Vagina (tissue), 2 donors: ENCODE measurements at places on chromosomes 7 and 10.
A peak's percentile ranks its signal among the peaks of the same experiment; 100 is the strongest.

GRCh38 chr10:68163735-68164134 is 54.4 kb downstream of the MYPN start:
- no peak overlapping the region for H3K27ac ChIP-seq
- no peaks in the 10 kb centered on the region for H3K4me1 ChIP-seq
- H3K36me3 ChIP-seq, result no peaks in the 10 kb centered on the region

- no peaks in the 10 kb centered on the region for H3K36me3 ChIP-seq
- H3K27me3 ChIP-seq, result peaks cover 5% of the 10 kb centered on the region
- H3K4me3 ChIP-seq, result peak overlapping the region; percentile 69
- H3K27ac ChIP-seq, result no peak overlapping the region
- peaks cover 16% of the 10 kb centered on the region for H3K4me1 ChIP-seq
Measured at GRCh38 chr7:20797042-20797461, 10.4 kb upstream of the SP8 start.

DNA sequence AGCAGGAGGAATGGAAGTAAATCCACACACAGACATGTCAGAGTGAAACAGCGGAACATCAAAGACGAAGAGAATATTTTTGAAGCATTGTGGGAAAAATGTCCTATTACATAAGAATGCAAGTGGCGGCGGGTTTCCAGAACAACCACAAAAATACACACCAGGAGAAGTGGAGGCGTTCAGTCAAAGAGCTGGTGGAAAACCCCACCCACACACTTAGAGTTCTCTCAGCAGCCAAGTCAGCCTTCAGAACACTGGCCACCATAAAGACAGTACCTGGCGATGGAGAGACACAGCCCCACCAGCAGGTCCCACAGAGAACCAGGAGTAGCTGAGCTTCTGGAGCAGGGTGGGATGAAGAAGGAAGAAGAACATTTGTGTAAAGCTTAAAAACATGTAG is 23.7 kb downstream of the NKX6-2 start:
- H3K4me1 ChIP-seq, result no peaks in the 10 kb centered on the region
- H3K27me3 ChIP-seq, result no peaks in the 10 kb centered on the region
- H3K36me3 ChIP-seq, result no peaks in the 10 kb centered on the region
- no peak overlapping the region for H3K27ac ChIP-seq
- no peak overlapping the region for H3K4me3 ChIP-seq

GRCh38 chr7:107501593-107501992 is 31.7 kb downstream of the GPR22 start:
- H3K4me1 ChIP-seq, result peaks cover 14% of the 10 kb centered on the region
- H3K27me3 ChIP-seq, result no peaks in the 10 kb centered on the region
- no peak overlapping the region for H3K27ac ChIP-seq
- H3K4me3 ChIP-seq, result no peak overlapping the region
- no peaks in the 10 kb centered on the region for H3K36me3 ChIP-seq

GRCh38 chr7:154231732-154232131 is 179.5 kb downstream of the DPP6 start:
- DNase-seq, result no peak
- H3K36me3 ChIP-seq, result no peaks in the 10 kb centered on the region
- H3K27ac ChIP-seq, result no peak overlapping the region
- H3K4me1 ChIP-seq, result no peaks in the 10 kb centered on the region

GRCh38 chr7:135368416-135369186 is 135.0 kb downstream of the STRA8 start:
- no peak overlapping the region for H3K27ac ChIP-seq
- no peaks in the 10 kb centered on the region for H3K4me1 ChIP-seq
- no peak for DNase-seq
- no peaks in the 10 kb centered on the region for H3K27me3 ChIP-seq
- no peaks in the 10 kb centered on the region for H3K36me3 ChIP-seq

- no peaks in the 10 kb centered on the region for H3K36me3 ChIP-seq
- H3K4me3 ChIP-seq, result no peak overlapping the region
- no peak overlapping the region for H3K27ac ChIP-seq
- DNase-seq, result no peak
- H3K27me3 ChIP-seq, result no peaks in the 10 kb centered on the region
Measured at GRCh38 chr7:1856161-1856887, 186.2 kb downstream of the ELFN1 start.

- DNase-seq, result no peak
- H3K27me3 ChIP-seq, result no peaks in the 10 kb centered on the region
- no peaks in the 10 kb centered on the region for H3K4me1 ChIP-seq
- no peaks in the 10 kb centered on the region for H3K36me3 ChIP-seq
- H3K27ac ChIP-seq, result no peak overlapping the region
Measured at GRCh38 chr10:49484486-49485235, 54.3 kb downstream of the ERCC6 start.
